Glomerular endothelial cell (primary cell): ENCODE measurements at places on chromosomes 11 and 22.

- DNase-seq = no peak
Measured at GRCh38 chr11:8408151-8408941, 144.7 kb upstream of the LMO1 start.

GRCh38 chr22:28244757-28245156 is 325.7 kb upstream of the PITPNB start:
- no peak for DNase-seq

DNA sequence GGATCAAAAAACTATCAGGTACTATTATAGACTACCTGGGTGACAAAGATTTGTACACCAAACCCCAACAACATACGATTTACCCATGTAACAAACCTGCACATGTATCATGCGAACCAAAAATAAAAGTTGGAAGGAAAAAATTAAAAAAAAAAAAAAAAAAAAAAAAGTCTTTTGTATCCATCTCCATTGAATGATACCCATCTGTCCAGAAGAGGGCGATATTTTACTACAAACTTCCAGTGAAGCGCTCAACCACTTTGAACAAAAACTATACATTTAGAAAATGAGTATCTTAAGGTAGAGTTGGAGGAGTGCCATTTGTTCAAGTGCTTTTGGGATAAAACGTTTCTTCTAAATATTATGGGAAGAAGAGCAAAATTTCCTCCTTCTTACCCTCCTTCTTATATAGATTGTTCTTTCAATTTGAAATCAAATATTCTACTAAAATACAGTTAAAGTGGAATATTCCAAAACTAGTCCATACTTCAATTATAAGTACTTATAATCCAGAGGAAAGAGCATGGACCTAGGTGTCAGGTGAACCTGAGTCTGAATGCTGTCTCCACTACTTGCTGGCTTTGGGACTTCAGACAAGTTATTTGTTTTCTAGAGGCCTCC is 23.3 kb downstream of the ARL14EP start:
- DNase-seq = no peak

DNA sequence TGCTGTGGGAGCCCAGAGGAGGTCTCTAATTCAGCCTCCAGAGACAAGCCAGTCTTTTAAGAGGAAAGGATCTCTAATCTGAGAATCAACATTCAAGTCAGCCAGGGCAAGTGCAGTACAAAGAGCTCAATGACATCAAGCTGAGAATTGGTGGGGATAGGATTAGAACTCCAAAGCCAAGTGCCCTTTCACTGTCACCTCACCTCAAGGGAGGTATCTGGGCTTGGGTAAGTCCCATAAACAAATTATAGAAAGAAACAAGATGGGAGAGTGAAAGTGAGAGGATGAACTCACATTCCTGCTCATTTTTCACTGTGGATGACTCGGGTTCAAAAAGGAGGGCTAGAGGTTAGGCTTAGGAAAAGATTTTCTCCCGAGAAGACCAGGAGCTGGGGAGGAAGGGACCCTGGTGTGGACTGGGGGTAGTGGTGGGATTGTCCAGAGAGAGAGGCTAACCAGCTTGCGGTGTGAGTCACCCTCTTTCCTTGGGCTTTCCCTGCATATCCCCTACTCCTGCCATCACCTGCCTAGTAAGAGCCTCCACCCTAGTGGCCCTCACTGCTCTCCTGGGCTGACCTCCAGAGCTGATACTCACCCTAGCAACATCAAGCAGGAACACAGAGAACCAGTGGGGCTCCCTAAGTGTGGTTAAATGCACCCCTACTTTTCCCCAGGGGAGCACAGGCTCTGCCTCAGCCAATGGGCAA is 70.4 kb downstream of the RRM1 start:
- no peak for DNase-seq
